ENCODE measurements at places on chromosomes 7 and 10. TPM values are rescaled to one million over a fixed set of nuclear protein-coding genes. Genes with fewer than 3 reads are reported as not detected.

Gene ATOH7
- total RNA-seq: not detected

DNA sequence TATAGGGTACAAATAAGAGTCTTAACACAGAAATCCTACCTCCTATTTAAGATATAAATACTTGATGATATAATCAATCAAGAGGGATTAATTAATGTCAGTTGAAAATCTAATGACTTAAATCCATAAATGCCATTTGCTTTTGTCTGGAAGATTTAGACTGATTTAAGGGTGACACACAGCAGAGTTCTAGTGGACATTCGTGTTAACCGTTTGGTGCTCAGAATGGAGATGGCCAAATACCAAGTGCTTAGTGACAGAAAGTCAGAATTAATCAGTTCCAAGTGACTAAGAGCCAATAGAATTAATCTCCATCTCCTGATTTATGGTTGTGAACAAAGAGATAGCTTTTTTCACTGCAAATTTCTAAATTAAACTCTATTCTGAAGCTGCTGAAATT lies 36.2 kb downstream of the NAMPT start:
- no peak overlapping the region for H3K27ac ChIP-seq
- no peaks in the 10 kb centered on the region for H3K4me1 ChIP-seq
- no peaks in the 10 kb centered on the region for H3K36me3 ChIP-seq

DNA sequence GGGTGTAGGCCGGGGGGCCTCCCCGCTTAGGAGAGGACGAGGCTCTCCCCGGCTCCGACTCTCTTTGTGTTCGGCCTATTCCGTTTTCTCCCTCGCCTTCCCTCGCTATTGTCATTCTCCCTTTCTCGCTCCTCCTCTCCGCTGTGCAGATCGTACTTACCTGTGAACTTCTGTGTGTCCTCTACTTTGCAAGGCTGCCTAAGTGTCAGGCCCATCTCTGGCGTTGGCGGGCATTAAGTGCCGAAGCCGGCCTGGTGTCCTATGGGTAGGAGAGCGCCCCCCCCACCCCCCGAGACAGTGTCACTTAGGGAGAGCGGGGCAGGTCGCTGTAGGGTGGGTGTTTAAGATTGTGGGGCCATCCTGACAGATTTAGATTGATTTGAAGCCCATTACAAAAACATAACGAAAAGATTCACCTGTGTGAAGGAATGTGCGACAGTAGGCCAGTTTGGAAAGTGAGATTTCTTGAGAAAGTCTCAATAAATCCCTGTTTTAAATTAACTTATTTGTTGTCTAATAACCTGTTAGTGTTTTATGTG lies 579 bp downstream of the RBM33 start:
- H3K27ac ChIP-seq: peak overlapping the region; percentile 92
- peak; percentile 38 for DNase-seq
- peaks cover 19% of the 10 kb centered on the region for H3K36me3 ChIP-seq
- H3K4me3 ChIP-seq: peak overlapping the region; percentile 69
- H3K4me1 ChIP-seq: peaks cover 15% of the 10 kb centered on the region

Gene CALML3
- total RNA-seq: not detected

Gene SLC26A3
- total RNA-seq: 296 TPM

DNA sequence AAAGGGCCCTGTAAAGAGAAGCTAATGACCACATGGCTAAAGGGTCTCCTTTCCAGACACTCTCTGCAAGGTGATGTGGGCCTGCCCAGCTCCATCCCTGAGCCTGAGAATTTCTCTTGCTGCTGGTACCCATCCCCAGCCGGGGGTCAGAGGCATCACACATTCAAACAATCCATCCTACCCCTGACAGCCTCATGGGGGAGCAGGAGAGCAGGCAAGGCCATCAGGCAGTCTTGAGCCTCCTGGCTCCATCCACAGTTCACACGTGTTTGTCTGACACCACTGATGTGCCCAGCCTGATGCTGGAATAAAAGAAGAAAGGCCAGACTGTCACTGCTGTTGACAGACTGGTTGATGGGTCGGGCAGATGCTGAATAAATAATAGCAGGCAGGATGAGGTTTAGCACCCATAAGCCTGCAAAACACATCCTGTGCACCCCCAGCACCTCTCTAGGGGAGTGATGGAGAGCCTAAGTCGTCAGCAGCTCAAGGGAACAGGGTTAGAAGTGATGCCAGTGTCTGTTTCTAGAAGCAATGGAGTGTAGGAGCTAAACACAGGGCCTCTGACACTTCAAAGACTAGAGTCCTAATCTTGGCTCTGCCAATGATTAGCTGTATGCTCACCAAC lies 43.5 kb downstream of the TLL2 start:
- no peaks in the 10 kb centered on the region for H3K4me1 ChIP-seq
- no peaks in the 10 kb centered on the region for H3K36me3 ChIP-seq
- no peak overlapping the region for H3K27ac ChIP-seq
- DNase-seq: no peak
- H3K4me3 ChIP-seq: no peak overlapping the region

DNA sequence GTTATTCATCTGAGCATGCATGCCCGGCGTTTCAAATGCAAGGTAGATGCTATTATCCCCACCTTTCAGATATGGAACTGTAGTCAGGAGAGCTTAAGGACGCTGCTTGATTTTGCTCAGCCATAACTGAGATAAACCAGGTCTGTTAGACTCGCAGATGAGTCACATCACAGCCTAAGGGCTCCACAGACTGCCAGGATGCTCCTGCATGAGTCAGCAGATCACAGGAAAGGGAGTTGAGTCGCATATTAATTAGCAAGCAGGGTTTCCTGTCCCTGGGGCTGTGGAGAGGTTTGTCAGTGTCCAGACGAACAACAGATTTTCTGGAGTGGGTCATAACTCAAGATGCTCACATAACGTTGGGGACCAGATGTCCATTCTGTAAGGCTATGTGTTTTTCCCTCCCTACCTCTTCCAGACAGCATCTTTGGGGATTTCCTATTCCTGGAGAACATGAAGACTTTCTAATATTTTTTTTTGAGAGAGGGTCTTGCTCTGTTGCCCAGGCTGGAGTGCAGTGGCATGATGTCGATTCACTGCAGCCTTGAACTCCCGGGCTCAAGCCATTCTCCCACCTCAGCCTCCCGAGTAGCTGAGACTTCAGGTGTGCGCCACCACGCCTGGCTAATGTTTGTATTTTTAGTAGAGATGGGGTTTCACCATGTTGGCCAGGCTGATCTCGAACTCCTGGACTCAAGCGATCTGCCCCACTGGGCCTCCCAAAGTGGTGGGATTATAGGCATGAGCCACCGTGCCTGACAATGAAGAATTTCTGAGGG lies 36.7 kb downstream of the PFKFB3 start:
- H3K27ac ChIP-seq: no peak overlapping the region
- no peaks in the 10 kb centered on the region for H3K36me3 ChIP-seq
- no peaks in the 10 kb centered on the region for H3K27me3 ChIP-seq

- no peak overlapping the region for H3K4me3 ChIP-seq
- DNase-seq: no peak
- H3K27me3 ChIP-seq: no peaks in the 10 kb centered on the region
- no peaks in the 10 kb centered on the region for H3K4me1 ChIP-seq
- no peaks in the 10 kb centered on the region for H3K36me3 ChIP-seq
Measured at GRCh38 chr7:35773994-35774393, 26.9 kb upstream of the SEPTIN7 start.

Gene KCP
- total RNA-seq: 0.68 TPM

DNA sequence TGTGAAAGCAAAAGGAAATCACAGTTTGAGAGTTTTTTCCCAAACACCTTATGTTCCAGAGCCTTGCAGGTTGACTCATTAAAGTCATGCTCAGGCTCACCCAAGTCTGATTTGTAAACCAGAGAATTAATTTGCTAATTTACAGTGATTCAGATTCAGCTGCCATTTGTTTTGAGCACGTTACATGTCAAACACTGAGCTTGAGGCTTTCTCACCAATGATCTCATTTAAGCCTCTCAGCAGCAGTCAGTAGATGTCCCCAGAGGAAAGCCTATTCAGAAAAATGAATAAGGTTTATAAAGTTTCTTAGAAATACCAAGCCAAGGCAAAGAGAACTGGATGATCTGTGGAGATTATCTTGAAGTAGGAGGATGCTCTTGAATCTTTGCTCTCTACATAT lies 420.4 kb downstream of the HTR7 start:
- DNase-seq: no peak
- H3K36me3 ChIP-seq: no peaks in the 10 kb centered on the region
- H3K27me3 ChIP-seq: no peaks in the 10 kb centered on the region
- H3K4me3 ChIP-seq: no peak overlapping the region
- H3K4me1 ChIP-seq: no peaks in the 10 kb centered on the region

Gene ZCWPW1
- total RNA-seq: 0.68 TPM

Gene AGAP3
- total RNA-seq: 64.9 TPM

DNA sequence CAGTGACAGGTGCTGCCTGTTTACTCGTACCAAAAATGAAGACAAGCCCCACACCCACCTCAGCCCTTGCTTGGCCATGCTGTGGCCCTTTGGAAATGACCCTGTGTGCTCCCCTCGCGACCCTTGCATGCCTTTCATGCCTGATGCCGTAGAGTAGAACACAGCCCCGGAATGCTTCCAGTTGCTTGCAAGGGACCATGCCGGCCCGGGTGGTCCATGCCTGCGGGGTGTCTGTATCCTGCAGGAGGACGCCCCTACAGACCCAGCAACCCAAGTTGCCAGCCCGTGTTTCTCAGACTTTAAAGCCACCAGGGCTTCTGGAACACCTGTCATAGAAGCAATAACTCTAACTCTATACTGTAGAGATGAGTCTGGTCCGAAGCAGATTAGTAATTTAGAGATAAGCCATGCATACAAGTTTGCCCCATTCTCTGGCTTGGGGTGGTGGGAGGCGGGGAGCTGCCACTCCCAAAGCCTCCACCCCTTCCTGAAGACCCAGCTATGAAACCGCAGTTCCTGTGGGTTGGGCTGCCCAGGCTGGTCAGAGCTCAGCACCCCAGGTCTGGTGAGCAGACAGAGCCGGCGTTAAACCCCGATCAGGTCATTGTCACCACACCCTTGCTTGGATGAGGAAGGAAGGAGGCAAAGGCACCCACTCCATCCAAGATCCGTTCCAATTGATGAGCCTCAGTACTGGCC lies 143.5 kb downstream of the ADCY1 start:
- no peaks in the 10 kb centered on the region for H3K4me1 ChIP-seq
- no peak overlapping the region for H3K27ac ChIP-seq
- DNase-seq: no peak
- no peaks in the 10 kb centered on the region for H3K27me3 ChIP-seq
- no peaks in the 10 kb centered on the region for H3K36me3 ChIP-seq

- H3K4me1 ChIP-seq: no peaks in the 10 kb centered on the region
- H3K4me3 ChIP-seq: no peak overlapping the region
- no peaks in the 10 kb centered on the region for H3K27me3 ChIP-seq
- DNase-seq: no peak
- H3K36me3 ChIP-seq: no peaks in the 10 kb centered on the region
Measured at GRCh38 chr10:68052463-68052862, 22.6 kb downstream of the HERC4 start.

DNA sequence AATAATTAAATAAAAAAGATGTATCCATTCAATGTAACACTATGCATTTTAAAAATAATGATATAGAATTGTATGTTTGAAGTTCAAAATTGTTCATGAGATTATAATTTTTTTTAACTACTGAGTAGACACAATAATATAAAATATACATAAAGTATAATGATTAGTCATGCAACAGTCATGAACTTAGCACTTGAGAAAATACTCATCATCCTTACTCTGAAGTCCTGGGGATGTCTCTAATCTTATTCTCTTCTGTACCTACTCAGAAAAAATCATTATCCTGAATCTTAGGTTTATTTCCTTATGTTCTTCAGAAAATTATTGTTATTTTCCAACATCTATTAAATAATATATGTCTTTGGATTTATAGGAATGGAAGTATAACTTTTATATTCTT lies 26.4 kb upstream of the IKZF1 start:
- no peak overlapping the region for H3K4me3 ChIP-seq
- DNase-seq: no peak
- no peaks in the 10 kb centered on the region for H3K27me3 ChIP-seq
- H3K4me1 ChIP-seq: no peaks in the 10 kb centered on the region

Gene KLLN
- total RNA-seq: 0.79 TPM

- no peak for DNase-seq
- no peak overlapping the region for H3K4me3 ChIP-seq
- no peaks in the 10 kb centered on the region for H3K27me3 ChIP-seq
- H3K27ac ChIP-seq: no peak overlapping the region
Measured at GRCh38 chr7:36978461-36978860, 254.2 kb upstream of the AOAH start.

GRCh38 chr7:39688611-39689480 lies 65.5 kb downstream of the RALA start:
- peaks cover 21% of the 10 kb centered on the region for H3K36me3 ChIP-seq
- H3K4me3 ChIP-seq: no peak overlapping the region
- no peak for DNase-seq
- peaks cover 3% of the 10 kb centered on the region for H3K4me1 ChIP-seq
- no peaks in the 10 kb centered on the region for H3K27me3 ChIP-seq
- no peak overlapping the region for H3K27ac ChIP-seq

Gene KIFBP
- total RNA-seq: 20.2 TPM

- H3K27me3 ChIP-seq: no peaks in the 10 kb centered on the region
- H3K27ac ChIP-seq: no peak overlapping the region
- no peaks in the 10 kb centered on the region for H3K36me3 ChIP-seq
- no peak overlapping the region for H3K4me3 ChIP-seq
- DNase-seq: no peak
Measured at GRCh38 chr7:114711241-114711640, 210.7 kb upstream of the MDFIC start.

Measured in transverse colon (tissue), 4 donors.